ENCODE measurements at places on chromosomes 6 and 20.

- DNase-seq, result no peak
These were observed 21.1 kb downstream of the RTN4IP1 start for GRCh38 chr6:106608080-106608668.

- peak; percentile 61 for DNase-seq
These were observed 61.3 kb downstream of the TRERF1 start for GRCh38 chr6:42390228-42390934.

- no peak for DNase-seq
These were observed 13.3 kb upstream of the ENPP5 start for GRCh38 chr6:46184114-46184513.

- DNase-seq, result no peak
These were observed 829 bp upstream of the NOTCH4 start for GRCh38 chr6:32224696-32225095.

- no peak for DNase-seq
These were observed 180.3 kb upstream of the ZNF217 start for GRCh38 chr20:53773792-53774401.

DNA sequence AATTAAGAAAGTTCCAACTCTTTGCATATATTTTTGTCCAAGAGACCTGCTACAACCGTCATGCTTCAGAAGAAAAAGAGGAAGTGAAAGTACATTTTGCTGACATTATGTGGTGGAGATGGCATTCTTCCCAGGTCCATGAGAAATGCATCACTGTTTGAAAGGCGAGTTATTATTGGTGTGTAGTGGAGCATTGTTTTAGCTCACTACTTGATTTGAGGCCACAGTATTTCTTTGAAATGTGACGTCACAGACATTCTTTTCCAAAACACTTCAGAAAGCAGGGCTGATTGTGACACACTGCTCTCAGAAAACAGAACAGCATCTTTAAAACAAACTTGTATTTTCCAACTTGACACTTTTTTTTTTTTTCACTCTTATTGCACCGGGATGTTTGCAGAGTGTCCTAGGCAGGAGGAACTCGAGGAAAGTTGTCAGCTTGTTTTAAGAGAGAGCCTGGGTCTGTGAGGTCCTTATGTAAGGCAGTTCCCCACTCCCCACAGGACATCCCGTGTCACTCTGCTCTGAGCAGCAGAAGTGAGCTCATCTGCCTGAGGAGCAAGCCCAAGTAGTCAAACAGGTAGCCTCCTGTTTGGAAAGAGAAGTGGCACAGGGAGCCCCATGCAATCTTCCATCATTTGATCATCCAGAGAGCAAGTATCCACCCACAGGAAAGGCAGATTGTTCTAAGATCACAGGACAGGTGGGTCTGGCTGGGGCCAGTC, 1.1 kb downstream of the SPTLC3 start:
- no peak for DNase-seq

DNA sequence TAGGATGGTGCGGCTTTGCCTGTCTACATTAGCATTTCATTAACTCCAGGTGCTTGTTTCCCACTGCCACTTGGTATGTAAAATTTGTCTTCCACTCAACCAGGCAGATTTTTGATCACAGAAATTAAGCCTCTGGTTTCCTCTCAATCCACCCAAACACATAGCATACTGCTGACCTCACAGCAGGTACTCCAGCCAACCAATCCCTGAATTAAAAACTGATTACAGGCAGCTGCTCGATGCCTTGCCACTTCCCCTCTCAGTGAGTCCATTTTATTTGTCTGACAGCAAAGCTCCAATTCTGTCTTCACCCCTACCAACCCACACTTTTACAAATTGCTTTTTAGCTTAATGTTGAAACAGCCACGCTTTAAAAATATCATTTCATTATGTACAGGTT, 95.2 kb downstream of the PLCB1 start:
- DNase-seq, result no peak

DNA sequence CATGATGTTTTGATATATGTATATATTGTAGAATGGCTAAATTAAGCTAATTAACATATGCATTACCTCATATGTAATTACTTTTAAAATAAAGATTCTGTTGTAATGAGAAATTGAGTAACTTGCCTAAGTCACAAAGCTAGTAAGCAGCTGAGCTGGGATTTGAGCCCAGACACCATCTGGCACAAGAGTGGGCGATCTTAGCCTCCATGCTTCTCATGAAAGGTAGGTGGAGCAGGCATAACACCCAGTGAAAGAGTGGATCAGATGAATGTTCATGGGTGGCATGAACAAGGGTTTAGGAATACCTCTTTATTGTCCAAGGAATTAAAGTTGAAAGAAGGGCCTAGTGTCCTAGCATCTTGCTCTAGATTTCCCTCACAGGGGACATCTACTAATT, 365.4 kb downstream of the TFAP2B start:
- no peak for DNase-seq

DNA sequence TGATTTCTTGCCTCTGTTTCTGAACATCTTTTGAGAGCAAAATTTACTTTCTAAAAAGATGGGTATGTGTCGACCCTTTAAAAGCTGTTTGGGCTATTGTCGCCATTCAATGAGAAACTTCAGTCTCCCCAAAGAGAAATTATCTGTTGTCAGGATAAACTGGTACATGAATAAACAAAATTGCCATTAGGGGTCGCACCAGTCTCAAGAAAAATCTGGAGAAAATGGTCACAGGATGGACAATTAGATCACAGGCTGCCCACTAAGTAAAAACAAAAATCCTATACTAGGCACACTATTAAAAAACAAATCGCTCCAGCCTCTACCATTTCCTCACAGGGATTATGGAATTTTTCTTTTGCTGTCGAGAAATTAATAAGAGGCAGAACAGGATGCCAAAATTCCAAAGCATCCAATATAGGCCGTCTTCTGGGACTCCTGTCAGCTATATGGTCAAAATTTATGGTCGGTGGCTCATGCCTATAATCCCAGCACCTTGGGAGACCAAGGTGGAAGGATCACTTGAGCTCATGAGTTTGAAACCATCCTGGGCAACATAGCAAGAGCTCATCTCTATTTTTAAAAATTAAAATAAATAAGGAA, 5.5 kb upstream of the HLA-E start:
- no peak for DNase-seq
